ENCODE measurements at places on chromosomes 7 and 10.

DNA sequence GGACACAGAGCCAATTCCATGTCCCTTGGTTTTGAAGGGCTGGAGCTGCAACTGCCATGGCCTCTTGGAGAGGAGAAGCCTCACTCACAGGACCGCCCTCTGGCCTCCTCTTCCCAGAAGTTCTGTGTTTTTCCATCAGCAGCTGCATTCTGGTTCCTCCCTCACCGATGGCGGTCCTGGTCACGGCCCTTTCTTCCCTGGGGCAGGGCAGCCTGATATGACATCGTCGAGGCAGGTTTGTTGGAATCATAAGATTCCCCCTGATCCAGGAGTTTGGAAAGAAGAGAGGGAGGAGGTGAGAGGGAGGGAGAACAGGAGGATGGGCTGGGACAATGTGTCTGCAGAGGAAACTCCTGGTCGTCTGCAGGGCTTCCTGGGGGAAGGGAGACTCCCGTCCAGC lies 82.7 kb upstream of the PDZD8 start:
- no peak for DNase-seq

DNA sequence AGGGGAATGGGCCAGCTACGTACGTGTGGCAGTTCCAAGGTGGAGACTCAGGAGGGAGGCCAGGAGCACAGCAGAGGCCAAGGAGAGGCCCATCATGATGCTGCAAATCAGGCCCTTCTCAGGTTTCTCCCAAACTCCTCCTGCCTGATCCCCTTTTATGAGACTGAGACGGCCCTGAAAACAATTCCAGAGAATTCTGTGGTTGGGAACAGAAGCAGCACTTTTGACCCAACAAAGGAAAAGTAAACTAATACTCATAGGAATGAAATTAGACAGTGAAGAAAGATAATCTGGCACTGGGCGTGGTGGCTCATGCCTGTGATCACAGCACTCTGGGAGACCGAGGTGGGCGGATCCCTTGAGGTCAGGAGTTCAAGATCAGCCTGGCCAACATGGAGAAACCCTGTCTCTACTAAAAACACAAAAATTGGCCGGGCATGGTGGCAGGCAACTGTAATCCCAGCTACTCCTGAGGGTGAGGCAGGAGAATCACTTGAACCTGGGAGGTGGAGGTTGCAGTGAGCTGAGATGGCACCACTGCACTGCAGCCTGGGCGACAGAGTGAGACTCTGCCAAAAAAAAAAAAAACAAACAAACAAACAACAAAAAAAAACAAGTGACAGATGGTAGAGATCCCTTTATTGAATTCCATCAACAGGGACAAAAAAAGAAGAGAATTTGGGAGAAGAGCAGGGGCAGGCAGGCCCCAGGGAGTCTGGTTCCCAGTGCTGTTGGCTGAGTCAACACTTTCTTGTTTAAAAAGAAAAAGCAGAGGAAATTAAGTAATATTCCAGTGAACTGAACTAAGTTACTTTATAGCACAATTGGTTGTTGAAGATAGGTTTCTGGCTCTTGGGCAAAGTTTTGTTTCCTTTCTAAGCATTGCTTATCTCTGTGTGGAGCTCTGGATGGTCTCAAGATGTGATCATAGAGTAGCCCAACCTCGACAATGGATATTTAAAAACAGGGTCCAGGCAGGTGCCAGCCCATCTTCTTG lies at the start of gene CCL26:
Gene CCL26 (minus strand): TSS at position 131 of the 997 bp plus-strand sequence. CDS start 35 bp downstream, at position 96.
- no peak for DNase-seq

DNA sequence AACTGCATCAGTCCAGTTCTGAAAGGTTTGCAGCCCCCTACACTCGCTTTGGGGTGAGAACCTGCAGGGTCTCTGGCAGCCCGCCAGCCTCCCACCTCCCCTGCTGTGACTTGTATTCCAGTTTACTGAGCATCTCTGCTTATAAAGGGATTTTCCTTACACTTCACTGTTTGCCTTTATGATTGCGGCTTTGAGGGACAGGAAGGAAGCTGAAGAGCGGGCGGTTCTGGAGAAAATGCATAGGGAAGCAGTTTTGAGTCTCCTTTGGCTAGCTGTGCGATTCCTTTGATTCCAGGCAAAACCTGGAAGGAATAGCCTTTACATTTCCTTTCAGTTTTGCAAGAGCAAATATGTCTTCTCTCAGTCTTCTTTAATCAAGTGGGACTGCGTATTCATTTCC lies 65.0 kb upstream of the TRIM8 start:
- no peak for DNase-seq

DNA sequence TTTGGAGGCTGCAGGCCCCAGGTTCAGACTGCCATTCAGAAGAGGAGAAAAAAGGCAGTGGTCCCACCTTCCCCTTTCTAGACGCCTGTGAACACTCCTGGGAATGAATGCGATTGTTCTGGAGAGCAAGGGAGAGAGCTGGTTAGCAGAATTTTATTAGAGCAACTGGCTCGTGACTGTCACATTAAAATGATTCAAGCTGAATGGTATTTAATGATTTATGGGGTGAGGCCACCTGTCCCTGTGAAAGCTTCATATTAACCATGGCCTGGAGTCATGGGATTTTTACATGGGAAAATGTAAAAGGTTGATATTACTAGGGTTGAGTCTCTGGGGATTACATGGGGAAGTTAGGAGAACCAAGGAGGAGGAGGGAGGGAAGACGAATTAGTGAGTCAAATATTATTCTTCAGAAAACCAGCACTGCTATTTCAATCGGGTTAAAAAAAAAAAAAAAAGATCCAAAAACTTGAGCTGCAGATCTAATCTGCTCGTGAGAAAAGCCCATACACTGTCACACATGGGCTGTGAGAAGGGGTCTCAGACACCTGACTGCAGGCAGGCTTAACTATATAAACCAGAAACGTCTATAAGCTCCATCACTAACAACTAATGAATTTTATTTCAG lies 8.3 kb downstream of the CXCL12 start:
- no peak for DNase-seq

- no peak for DNase-seq
Observed at GRCh38 chr7:47449810-47450590, 131.9 kb downstream of the TNS3 start.

GRCh38 chr7:27183682-27184336 lies 1.2 kb downstream of the HOXA11 start:
- DNase-seq: no peak

- DNase-seq: no peak
Observed at GRCh38 chr10:58240531-58240930, 27.2 kb downstream of the IPMK start.

All from stimulated activated CD4-positive, alpha-beta T cell treated with anti-CD3 and anti-CD28 coated beads, Interleukin-1b, Interleukin-23, amount 100 ng/mL, for 1 hour (primary cell).